Stimulated activated CD8-positive, alpha-beta memory T cell treated with anti-CD3 and anti-CD28 coated beads, Interleukin-4, amount 100 ng/mL, for 1 hour (primary cell): ENCODE measurements at places on chromosomes 6 and 20.

- no peak for DNase-seq
Observed at GRCh38 chr6:21019614-21020013, 485.4 kb downstream of the CDKAL1 start.

GRCh38 chr6:75213112-75213511 lies 7.3 kb upstream of the COL12A1 start:
- DNase-seq: no peak

- DNase-seq: peak; percentile 1
Observed at GRCh38 chr6:39137245-39137644, 22.3 kb upstream of the SAYSD1 start.

DNA sequence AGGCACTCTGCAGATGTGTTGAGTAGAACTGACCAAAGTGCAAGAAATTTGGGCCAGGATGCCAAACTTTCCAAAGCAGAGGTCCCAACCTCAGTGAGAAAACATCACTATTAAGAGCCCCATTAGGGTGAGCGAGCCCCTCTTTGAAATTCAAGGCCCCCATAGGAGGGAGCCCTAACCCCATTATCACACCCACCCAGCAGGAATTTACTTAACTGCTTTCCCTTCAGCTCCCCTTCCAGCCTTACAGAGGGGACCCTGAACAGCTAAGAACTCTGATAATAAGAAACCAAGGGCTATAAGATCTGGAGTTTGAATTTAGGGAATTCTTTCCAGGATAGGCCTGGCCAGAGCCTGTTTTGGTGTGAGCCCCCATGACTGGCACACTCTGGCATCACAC lies 130.6 kb downstream of the NFATC2 start:
- DNase-seq: no peak

- DNase-seq: no peak
Observed at GRCh38 chr20:13852306-13852705, 67.5 kb downstream of the NDUFAF5 start.

GRCh38 chr20:58046311-58046710 lies 182.1 kb downstream of the ANKRD60 start:
- no peak for DNase-seq

GRCh38 chr6:46821458-46821881 lies 28.3 kb downstream of the MEP1A start:
- DNase-seq: no peak

GRCh38 chr20:14955399-14955798 lies 618.0 kb upstream of the FLRT3 start:
- no peak for DNase-seq

GRCh38 chr20:45592574-45593189 lies 13.6 kb upstream of the WFDC8 start:
- DNase-seq: no peak

DNA sequence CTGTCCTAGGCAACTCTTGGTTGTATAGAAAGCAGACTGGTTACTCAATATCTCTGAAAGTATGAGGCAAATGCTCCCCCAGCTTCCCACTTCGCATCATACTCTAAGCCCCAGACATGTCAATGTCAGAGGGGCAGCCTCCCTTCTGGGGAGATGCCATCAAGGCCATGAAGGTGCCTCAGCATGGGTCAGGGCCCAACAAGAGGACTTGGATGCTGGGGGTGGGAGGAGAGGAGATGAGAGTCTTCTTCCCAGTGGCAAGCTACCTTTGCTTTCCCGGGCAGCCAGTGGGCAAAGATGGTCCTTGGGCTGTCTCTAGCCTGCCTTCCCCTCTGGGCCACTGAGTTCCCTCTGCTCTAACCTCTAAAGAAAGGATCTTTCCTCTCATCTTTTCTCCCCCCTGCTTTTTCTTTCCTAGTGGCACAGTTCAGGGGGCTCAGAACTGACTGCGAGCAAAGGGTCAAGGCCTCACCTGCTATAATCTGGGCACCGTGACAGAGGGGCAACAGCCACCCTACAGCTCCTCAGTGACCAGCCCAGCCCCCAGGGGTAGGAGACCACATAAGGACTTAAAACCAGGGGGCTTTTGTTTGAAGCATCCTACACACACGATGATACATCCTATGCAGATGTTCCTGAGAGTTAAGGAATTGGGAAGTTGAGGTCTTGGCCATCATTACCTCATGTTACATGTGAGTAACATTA lies 26.2 kb downstream of the MOCS1 start:
- DNase-seq: no peak

- DNase-seq: no peak
Observed at GRCh38 chr20:51517839-51518238, 24.7 kb downstream of the NFATC2 start.

DNA sequence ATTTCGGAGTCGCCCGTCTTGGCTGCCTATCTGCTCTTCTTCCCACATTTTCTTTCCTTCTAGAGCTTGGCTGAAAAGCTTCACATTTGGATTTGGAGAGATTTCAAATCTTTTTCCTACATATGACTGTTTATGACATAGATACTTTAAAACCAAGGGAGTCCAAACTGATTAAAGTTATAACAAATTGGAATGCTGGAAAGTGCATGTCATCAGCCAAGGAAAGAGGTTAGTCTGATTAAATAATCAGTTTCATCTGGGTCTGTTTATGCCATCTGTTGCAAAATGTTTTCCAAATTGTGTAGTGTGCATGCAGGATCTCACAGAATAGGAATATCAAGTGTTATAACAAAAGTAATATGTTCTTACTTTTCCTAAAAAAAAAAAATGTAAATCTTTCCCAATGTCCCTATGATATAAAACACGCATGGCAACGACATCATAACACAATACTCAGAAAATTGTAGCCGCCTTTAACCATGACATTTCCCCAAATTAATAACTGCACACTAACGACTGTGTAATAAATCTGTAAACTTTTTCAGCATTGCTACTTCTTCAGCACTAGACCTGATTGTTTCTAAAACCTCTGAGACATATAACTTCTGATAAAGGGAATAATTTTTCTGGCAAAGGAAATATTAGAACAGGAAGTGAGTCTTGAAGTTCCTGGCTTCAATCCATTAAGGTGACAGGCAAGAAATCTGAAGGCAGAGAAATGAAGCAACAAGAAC lies 230.2 kb upstream of the FOXQ1 start:
- DNase-seq: no peak

GRCh38 chr6:42742116-42742894 lies 3.6 kb downstream of the TBCC start:
- DNase-seq: no peak

DNA sequence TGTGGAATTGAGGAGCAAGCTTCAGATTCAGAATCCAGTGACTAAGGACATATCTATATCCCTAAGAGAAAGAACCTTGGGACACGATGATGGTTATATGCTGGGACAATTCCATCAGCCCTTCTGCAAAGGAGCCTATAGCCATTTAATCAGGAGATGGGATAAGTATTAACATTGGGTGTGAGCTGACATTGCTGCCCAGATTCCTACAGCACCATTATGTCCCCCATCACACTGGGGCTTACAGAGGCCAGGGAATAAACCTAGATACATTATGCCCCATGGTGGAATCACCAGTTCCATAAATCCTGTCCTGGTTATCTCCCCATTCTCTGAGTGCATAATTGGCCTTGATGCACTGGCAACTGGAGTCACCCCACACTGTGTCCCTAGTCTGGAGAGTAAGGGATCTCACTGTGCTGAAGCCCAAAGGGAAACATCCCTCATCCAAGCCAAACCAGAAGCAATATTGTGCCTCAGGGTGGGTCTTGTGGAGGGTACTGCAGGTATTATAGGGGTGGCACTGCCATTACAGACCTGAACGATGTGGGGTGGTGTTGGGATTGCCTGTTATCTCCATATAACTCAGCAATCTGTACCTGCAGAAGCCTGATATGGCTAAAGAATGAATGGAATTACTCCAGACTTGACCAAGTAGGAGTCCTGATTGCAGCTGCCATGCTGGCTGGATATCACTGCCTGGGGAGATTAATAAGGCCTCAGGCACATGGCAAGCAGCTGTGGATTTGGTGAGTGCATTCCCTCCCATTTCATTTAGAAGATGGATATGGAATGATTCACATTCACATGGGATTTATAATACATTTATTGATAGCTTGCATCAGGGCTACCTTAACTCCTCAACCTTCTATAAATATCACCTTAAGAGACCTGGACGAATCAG lies 5.0 kb downstream of the HLA-A start:
- no peak for DNase-seq

GRCh38 chr6:164523087-164523654 lies 786.2 kb downstream of the C6orf118 start:
- DNase-seq: no peak

GRCh38 chr6:113599444-113599843 lies 257.7 kb upstream of the MARCKS start:
- DNase-seq: no peak

DNA sequence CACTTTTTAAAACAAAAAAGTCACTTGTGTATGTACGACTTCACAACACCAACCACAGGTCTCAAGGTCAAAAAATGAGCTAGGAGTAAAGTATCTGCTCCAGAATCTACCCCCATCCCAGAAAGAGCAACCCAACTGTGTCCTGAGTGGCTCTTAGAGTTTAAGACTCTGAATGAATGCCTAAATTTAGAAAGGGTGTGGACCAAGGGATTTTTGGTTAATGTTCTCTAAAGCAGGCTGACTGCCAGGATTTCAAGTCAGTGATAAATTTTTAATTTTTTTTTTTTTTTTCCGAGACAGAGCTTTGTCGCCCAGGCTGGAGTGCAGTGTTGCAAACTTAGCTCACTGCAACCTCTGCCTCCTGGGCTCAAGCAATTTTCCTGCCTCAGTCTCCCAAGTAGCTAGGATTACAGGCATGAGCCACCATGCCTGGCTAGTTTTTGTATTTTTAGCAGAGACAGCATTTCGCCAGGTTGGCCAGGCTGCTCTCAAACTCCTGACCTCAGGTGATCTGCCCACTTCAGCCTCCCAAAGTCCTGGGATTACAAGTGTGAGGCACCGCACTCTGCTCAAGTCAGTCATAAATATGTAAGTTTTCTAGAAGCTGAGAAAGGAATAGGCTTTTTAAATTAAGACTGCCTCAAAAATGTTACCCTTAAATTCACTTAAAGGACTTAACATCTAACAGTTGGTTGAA lies 20.2 kb downstream of the STAU1 start:
- no peak for DNase-seq

DNA sequence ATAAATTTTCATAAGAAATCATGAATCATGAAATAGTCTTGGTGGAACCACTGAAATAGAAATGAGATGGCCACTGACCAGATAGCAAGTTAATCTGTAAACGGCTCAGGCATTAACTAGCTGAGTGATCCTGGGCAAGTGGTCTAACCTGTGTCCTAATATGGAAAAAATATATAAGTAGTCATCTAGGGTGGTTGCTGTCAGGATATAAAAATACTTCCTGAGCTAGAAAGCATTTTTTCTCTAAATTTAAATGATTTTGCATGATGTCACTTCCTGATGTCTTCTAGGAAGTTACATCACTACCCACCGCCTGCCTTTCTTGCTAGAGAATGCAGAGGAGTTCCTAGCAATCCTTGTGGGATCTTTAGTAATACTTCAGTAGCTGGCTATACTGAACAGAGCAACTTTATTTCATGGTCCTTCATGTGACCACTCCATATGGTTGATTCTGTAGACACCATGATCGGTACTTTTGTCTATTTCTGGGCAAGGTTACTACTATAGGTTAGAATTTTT lies 228.1 kb upstream of the CEP162 start:
- DNase-seq: no peak

GRCh38 chr6:156423829-156424228 lies 353.3 kb upstream of the ARID1B start:
- no peak for DNase-seq

GRCh38 chr6:15430931-15431405 lies 185.1 kb downstream of the JARID2 start:
- no peak for DNase-seq

DNA sequence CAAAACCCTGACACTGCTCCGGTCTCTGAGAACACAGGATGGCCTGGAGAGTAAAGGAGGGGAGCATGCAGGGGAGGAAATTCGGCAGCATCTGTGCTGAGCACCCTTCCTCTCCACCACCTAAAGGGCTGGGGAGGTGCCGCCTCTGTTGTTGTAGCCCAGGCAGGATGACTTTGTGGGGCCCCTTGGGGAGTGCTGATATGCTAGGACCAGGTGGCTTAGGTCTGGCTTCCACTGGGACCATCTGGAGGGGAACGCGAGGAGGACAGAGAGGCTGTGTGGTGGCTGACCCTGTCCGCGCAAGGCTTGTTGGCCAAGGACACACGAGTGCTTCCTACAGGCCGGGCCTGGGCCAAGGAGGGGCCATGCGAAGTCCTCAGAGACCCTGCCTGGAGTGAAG lies 9.9 kb upstream of the RPS6KA2 start:
- DNase-seq: no peak

DNA sequence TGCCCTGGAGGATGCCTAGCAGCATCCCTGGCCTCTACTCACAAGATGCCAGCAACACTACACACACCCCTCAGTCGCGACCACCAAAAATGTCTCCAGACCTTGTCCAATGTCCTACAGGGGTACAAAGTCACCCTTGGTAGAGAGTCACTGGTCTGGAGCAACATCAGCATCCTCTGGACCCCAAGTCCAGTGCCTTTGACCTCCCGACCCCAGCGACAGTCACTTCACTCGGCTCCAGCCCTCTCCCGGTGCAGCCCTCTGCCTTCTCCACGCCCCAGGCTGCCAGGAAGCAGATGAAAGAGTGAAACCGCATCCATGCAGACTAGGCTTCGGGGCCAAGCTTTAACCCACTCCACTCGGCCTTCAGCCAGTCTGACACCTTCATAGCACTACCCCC lies 92.0 kb upstream of the SRSF6 start:
- DNase-seq: no peak

- DNase-seq: no peak
Observed at GRCh38 chr20:23186808-23187207, 100.7 kb upstream of the CD93 start.

DNA sequence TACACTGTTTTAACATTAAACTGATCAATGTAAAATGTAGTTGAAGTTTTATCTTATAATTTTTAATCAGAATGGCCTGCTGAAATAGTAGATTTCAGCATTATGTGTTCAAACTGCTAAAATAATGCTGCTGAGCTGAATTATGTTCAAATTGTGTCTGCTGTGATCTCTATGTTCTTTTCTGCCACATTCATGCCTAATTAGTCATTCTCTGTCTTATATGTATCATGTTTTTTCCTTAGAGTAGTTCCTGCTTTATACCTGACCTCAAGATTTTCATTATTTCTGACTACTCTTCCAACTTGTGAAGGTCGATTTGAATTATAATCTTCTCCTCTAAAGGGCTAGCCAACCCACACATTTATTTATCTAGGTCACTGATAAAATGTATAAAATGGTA lies 476.7 kb upstream of the EPHA7 start:
- no peak for DNase-seq

DNA sequence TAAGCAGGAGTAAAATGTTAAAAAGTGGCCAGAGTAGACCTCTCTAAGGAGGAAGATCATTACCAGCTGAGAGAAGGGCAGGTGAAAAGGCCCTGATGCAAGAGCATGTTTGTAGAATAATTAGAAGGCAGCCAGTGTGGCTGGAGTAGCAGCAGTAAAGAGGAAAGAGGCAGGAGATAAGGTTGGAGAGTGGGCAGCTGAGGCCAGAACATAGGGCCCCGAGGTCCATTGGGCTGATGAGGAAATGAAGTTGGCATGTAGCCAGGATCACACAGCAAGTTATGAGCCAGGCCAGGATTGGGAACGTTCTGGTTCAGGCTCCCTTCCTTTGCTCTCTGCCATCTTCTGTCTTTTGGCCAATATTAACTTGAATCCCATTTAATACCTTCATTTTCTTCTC lies 51.6 kb downstream of the RALY start:
- DNase-seq: no peak

GRCh38 chr20:56362833-56363413 lies 4.1 kb downstream of the FAM210B start:
- no peak for DNase-seq
